ENCODE measurements at places on chromosomes 12 and 14.

DNA sequence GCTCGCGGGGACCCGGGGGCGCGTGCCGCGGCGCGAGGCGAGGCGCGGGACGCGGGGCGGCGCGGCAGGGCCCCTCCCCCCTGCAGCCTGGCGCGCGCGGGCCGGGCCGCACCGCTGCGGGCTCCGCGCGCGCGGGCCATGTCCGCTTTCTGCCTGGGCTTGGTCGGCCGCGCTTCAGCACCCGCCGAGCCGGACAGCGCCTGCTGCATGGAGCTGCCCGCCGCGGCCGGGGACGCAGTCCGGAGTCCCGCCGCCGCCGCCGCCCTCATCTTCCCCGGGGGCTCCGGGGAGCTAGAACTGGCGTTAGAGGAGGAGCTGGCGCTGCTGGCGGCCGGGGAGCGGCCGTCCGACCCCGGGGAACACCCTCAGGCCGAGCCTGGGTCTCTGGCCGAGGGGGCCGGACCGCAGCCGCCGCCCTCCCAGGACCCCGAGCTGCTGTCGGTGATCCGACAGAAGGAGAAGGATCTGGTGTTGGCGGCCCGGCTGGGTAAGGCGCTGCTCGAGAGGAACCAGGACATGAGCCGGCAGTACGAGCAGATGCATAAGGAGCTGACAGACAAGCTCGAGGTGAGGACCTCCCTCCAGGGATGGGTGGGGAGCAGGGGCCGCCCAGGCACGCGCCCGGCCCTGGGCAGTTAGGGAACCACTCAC lies 820 bp downstream of the BICDL1 start:
- DNase-seq = no peak

- no peak for DNase-seq
Observed at GRCh38 chr12:25293653-25294052, 42.9 kb upstream of the KRAS start.

- no peak for DNase-seq
Observed at GRCh38 chr12:93363841-93364297, 13.9 kb upstream of the NUDT4 start.

DNA sequence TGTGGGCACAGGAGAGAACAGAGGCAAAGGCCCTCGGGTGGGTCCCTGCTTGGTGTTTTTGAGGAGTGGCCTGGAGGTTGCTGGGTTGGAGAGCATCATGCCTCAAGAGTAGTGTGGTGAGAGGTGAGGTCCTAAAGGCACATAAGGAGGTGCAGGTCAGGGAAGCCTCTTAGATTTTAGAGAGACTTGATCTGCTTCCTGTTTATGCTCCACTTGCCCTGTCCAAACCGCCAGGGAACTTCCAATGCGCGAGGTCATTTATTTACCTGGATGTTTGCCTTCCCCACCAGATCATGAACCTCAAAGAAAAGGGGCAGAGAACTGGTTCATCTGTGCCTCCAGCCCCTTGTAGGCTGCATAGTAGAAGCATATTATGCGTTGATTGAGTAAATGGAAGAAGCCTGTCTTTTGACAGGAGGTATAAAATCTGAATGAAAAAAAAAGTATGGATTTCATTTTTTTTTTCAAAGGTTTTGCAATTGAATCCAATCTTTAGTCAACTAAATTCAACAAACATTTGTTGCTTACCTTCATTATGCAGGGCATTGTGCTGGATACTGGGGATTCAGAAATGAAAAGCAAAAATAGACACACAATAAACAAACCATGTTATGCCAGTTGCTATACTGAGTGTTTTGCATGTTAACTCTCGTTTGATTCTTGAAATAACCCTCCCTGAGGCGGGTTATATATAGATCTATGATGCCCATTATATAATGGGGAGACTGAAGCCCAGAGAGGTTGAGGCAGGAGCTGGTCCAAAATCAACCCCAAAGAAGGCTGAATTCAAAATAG lies 485.2 kb downstream of the VRK1 start:
- DNase-seq = no peak

GRCh38 chr14:31543969-31544799 lies 17.0 kb upstream of the NUBPL start:
- DNase-seq = no peak

DNA sequence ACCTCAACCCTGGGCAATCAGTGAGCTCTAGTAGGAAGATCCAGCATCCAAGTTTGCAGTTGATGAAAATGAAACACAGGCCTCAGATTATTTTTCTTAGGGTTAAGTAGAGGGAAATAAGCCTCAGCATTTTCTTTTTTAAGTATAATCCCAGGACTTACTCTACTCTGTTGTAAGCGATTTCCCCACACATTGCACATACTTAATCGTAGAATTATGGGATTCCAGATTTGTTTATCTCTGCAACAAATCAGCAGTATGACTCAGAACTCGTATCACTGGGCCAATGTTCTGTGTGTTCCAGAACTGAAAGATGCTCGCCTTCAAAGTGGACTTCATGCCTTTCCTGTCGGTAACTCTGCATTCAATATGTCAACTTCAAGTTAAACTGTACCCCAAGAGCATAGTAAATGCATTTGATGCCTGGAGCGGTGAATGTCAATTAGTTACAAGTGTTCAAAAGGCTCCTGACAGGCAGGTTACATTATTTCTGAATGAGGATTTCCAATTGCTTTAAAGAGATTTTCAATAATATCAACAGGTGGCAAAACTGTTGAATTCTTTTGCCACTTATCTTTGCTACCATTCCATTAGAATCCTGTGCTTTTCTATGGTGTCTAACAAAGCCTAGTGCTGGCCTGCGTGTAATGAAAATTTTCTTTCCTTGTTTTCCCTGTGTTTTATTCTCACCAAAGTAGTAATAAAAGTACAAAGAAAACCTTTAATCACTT lies 323.8 kb upstream of the SYT1 start:
- DNase-seq = peak; percentile 22

GRCh38 chr12:82723891-82724290 lies 37.2 kb downstream of the TMTC2 start:
- DNase-seq = no peak

- DNase-seq = no peak
Observed at GRCh38 chr12:24864796-24865125, 84.1 kb downstream of the BCAT1 start.

DNA sequence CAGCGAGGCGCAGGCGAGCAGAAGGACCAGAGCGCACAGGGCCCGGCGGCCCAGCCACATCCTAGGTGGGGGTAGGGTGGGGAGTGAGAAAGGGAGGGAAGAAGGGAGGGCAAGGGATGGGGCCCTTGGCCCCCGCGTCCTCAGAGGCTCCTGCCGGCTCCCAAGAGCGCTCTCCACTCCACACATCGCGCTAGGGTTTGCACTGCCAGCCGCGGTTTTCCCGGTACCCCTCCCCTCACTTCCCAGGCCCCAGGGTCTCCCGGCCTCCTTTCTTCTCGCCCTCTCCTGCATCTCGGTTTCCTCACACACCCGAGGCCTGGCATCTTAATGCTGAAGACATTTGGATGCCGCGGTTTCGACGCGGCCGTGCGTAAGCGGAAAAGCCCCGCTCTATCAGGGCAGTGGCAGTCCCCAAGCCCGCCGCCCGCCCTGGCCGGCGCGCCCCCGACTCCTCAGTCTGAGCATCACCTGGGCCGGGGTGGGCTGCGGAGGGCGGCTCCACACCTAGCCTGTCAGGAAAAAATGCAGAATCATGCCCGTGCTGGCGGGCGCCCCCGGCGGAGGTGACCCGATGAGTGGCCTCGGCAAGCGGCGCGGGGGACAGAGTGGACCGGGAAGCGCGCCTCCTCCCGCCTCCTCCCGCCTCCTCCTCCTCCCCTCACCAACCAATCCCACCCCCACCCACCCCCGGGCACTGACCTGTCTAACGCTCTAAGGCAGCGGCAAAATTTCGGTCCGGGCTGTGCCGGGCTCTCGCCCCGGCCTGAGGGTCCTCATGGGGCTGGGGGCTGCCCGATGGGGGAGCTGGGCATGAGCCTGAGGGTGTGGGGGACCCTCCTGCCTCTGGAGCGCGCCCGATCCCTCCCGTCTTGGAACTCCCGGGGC lies 686 bp downstream of the B4GALNT1 start:
- DNase-seq = no peak

DNA sequence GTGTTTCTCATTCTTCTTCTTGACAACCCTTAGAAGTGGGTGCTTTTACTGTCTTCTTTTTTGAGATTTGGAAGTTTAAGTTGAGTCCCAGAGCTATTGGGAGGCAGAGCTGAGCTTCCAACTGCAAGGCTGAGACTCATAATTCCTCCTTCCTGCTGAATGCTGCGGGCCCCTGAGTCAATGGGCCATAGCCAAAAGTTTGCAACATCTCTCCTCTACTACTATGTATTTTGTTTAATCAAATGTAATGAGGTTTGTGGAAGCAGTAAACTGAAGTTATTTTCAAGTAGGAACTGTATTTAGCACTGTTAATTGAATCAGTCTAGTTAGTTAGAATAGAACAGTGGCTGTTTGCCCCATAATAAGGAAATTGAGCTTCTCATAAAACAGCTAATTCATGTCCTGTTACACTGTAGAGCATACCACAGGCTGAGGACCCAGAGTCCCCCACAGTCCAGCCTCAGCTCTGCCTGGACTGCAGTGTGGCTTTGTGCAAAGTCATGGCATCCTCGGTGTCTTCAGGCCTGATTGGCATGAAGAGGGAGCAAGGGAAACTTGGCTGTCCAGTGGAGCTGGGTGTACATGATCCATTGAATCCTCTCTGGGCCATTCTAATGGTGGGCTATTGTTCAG lies 631.7 kb downstream of the VRK1 start:
- DNase-seq = no peak

GRCh38 chr14:68384335-68384734 lies 408.5 kb downstream of the ZFP36L1 start:
- DNase-seq = no peak

DNA sequence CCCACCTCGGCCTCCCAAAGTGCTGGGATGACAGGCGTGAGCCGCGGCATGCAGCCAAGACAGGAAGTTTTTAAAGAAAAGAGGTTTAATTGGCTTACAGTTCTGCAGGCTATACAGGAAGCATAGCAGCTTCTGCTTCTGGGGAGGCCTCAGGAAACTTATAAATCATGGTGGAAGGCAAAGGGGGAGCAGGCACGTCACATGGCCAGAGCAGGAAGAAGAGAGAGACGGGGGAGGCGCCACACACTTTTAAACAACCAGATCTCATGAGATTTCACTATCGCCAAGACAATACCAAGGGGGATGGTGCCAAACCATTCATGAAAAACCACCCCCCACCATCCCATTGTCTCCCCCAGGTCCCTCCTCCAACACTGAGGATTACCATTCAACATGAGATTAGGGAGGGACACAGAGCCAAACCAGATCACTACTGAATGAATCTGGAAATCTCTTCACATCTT lies 14.1 kb downstream of the CCDC63 start:
- no peak for DNase-seq

GRCh38 chr14:22012452-22012851 lies 338.8 kb upstream of the OR4E1 start:
- no peak for DNase-seq

GRCh38 chr14:28756269-28756883 lies 10.2 kb upstream of the FOXG1 start:
- DNase-seq = no peak

- DNase-seq = no peak
Observed at GRCh38 chr12:125222876-125223275, 157.6 kb downstream of the AACS start.

- DNase-seq = no peak
Observed at GRCh38 chr14:103472939-103473338, 49.7 kb downstream of the CKB start.

DNA sequence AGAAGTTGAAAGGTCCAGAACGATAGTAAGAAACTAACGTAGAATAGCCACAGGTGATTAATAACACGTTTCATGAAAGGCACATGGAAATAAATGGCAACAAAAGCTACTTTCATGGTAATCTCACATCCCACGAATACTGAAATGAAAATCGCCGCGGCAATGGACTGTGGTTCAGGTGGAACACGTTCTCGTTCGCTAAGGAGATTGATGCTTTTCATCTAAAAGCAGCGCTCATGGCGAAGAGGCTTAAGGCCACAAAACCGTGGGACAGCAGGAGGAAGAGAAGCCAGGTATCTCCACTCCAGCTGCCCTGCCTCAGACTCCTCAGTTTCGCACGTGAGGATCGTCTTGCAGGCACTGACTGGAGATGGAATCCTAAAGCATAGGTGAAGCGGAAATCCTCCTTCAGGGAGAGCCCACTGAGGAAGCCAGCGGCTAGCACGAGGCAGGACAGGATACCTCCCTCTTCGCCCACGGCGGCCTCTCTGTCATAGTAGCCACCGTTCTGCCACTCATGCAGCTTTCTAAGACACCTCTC lies 696 bp upstream of the GPHN start:
- DNase-seq = no peak

DNA sequence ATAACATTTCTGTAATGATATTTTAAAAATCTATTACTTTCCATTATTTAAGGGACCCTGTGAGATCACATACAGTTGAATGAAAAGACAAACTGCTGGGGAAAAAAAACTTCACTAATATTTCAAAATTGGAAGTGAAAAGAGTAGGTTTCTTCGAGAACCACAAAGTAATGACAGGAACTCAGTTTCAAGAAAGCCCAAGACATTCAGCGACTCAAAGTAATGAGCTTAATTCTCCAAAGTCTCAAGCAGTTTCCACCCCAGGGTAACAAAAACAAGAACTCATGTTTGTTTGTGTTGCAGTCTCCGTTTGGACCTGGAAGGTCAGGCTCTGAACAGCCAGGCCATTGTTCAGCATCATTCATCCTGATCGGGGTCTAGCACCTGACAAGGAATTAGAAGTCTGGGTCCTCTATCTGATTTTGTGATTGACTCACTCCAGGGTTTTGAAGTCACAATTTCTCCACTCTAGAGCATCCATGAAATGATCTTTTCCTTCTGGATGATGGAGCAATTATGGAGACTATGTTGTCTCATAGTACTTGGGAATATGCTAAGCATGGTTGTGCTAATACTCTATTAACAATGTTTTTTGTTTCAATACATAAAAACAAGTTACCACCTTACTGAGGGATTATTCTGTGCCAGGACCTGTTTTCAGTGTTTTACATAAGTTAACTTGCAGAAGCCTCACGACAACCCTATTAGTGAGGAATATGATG lies 126.9 kb downstream of the SLC25A21 start:
- no peak for DNase-seq

DNA sequence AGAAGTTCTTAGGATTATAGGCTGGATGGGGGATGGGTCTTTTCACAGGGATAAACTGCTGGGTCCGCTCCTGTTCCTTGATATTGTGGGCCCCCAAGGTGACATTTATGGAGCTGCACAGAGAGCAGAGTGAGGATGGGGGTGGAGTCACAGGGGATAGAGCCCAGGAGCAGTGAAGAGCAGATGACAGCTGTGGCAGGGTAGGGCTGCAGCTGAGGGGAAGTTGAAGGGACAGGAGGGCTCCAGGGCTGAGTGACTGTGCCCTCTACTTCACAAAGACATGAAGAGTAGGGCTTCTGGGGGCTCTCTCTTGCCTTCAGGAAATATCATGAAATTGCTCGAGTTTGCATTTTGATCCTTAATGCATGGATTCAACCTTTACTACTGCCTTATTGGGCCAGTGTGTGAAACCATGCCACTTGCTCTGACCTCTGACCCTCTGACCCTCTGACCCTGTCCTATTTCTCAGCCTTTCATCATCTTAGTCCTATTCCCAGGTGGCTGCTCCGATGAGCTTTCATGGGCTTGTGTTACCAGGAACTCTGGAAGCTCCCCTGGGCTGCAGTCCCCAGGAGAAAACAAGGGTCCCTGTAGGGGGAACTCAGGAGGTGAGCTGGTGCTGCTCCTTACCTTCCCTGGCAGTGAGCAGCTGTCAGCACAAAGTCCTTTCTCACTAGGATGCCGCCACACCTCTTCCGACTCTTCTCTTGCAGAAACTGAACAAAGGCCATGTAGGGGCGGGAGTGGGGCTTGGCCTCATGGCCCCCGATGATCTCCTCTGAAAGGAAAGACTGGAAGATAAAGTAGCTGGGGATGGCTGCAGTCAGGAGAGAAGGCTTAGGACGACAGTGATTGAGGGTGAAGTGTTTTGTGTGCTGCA lies 1.6 kb downstream of the GZMH start:
- no peak for DNase-seq

Measured in BJ (cell line).